ENCODE measurements at places on chromosomes 3 and 15.

DNA sequence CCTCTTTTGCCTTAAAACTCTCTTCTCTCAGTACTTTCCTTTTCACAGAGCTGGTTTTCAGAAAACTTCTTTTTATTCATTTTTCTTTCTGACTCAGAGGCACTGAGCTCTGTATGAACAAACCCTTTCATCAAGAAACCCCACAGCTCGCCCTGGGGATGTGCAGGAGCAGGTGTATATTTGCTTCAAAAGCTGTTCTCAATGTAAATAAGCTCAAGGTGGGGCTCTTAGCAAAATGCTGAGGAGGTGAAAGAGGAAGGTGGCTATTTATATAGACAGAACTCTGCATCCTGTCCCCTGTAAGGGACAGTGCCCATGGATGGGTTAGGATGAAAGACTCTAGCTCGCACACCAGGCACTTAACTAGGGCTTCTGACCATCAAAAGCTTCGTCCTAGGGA is 302.0 kb downstream of the WDR72 start:
- no peak for DNase-seq

DNA sequence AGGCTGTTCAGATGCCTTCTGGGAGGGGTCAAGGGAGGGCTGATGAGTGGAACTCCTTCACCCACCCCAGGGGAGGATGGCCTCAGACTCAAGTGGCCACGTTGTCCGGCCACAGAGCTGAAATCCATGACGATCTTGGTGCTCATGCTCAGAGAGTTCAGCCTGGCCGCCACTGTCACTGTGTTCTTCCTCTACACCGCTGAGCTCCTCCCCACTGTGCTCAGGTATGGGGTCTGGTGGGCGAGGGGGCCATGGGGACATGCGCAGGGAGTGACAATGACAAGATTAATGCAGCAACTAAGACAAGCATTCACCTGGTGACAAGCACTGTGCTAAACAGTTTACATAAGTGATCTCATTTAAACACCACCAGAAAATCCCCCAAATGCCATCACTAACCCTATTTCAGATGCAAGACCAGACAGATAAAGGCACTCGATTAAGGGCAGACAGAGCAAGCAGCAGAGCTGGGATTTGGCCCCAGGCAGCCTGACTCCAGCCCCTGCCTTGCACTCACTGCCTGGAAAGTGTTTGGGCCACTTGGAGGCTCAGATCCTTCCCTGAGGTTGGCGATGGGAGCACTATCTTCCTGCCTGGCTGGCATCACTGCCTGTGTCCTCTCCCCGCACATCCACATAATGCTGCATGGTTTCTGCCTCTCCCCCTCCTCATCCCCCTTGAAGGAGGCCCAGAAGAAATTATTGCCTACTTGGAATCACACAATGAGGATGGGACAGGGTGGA is 30.9 kb upstream of the XYLB start:
- DNase-seq, result no peak

DNA sequence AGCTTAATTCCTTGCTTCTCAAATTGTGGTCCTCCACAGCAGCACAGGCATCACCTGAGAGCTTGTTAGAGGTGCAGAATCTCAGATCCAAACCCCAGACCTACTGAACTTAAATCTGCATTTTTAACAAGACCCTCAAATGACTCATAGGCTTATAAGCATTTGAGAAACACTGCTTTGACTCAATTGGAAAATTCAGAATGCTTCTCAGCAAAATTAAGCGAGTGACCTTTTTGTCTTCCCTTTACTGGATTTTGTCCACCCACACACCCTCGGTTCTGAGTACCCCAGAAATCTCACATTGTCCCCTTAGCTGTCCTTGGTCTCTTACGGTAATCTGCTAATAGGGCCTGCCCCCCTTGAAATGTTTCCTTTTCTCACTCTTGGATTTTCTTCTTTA is 17.9 kb downstream of the CD80 start:
- no peak for DNase-seq

GRCh38 chr3:154122552-154122911 is 1.3 kb downstream of the ARHGEF26 start:
- no peak for DNase-seq

DNA sequence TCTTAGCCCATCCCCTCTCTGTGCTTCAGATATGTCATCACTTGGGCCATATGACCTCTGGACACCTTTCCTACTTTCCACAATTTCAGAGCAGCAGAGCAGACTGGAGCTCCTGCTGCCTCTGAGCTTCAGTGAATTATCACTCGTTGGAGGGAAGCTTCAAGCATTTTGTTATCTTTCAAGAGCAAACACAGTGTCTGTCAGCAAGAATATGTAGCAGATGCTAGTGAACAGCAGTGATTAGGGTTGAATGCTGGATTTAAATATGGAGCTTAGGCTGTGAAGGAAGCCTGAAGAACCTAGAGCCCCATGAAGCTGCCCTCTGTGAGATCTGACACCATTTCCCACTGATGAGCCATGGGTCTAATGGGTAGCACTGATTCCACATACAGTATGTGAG is 115.4 kb downstream of the UBE3A start:
- no peak for DNase-seq

GRCh38 chr15:87369269-87369668 is 887.3 kb downstream of the NTRK3 start:
- no peak for DNase-seq

- DNase-seq, result peak; percentile 35
These were observed 10.8 kb upstream of the VPS33B start for GRCh38 chr15:91032919-91033803.
